ENCODE measurements at places on chromosomes 3 and 15.

GRCh38 chr3:29679944-29680343, 399.1 kb downstream of the RBMS3 start:
- DNase-seq, result no peak

GRCh38 chr3:154701055-154701454, 271.1 kb upstream of the GPR149 start:
- DNase-seq, result no peak

GRCh38 chr15:73368301-73369136, at the start of gene HCN4:
Gene HCN4 (minus strand): TSS chr15:73368958. CDS start chr15:73368270, 688 bp downstream.
- DNase-seq, result no peak

DNA sequence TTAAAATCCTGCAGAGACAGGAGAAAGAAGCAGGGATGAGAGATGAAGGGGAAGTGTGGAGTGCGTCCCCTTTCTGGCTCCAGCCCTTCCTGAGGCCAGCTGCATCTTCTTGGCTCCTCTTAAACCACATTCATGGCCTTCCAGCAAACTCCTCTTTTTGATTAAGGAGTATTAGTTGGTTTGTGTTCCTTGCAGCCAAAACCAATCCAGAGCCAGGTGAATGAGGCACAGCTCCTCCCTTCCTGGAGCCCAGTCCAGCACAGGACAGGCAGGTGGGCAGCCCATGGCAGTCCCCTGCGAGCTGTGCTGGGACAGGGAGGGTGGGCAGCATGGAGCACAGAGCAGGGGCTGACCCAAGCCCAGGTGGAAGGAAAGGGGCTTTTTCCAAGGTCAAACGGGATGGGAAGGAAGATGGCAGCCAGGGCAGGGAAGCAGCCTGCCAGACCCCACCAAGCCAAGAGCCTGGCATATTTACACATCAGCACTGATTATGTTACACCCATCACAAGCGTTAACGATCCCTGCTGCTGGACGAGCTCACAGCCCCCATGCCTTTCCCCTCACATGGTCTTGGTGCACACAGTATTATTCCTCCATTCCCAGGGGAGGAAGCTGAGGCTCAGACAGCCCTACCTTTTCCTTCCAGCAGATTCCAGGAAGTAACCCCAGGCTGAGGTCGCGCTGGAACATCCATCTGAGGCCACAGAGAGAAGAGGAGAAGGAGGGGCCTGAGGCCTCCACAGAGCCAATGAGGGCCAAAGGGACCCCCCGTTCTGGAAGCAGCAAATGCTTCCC, 175.6 kb downstream of the SMAD6 start:
- DNase-seq, result no peak

- DNase-seq, result no peak
Measured at GRCh38 chr3:141798448-141798845, 35.2 kb downstream of the GRK7 start.

DNA sequence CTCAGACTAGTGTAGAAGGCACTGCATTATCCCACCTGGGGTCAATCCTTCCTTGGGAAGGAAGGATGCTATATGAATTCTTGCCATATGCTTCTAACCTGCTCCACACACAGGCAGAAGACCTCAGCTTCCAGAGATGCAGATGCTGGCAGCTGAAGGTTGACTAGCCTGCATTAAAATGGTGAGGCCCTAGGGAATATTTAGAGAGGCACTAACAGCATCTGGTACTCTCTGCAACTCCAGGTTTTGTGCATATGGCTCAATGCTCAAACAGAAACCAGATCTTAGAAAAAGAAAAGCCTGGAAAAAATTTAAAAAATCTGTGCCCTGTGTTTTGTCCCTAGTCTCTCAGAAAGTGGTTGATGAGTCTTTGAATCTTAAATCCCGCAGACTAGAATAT, 56.0 kb upstream of the MYRIP start:
- DNase-seq, result no peak

DNA sequence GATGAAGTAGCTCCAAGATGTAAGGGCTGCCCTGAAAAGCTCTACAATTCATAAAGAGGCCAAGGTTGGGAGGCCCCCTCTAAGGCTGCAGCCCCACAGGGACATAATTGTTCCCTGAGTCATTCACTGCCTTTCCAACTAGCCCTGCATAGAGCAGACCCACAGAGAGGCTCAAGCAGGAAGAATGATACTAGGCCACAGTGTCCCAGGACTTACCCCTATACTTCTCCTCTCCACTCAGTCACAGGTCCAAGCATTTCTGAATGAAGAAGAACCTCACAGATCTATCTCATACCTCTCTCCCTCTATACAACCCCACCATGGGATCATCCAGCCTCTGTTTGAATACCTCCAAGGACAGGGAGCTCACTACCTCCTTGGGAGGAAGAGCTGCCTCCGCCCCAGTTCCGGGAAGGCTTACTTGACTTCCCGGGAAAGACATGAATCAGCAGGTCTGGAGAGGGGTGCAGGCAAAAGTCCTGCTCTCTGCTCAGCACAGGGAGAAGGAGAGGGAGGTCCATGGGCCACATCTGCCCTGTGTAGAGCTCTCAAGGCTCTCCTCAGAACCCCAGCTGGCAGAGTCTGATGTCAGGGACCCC, 6.9 kb upstream of the SKIC8 start:
- DNase-seq, result no peak

GRCh38 chr3:98770261-98771039, 7.3 kb downstream of the ST3GAL6 start:
- no peak for DNase-seq

GRCh38 chr3:112633757-112634156, 7.2 kb downstream of the CCDC80 start:
- no peak for DNase-seq

DNA sequence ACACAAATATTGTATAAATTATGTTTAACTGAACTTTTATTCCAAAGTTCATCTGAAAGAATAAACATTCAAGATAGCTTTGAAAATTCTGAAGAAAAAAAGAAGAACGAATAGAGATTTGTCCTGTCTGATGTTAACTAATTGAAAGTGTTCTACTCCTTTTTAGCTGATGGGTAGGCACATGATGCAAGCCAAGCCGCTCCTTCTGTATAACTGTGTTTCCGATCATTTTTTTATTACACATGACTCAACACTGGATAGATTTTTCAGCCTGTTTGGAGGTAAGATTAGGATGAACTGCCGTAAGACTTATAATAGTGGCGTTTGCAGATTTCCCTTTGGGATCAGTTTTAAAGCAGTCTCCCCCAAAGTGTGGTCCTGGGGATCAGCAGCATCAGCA, 19.0 kb downstream of the NSUN3 start:
- no peak for DNase-seq

DNA sequence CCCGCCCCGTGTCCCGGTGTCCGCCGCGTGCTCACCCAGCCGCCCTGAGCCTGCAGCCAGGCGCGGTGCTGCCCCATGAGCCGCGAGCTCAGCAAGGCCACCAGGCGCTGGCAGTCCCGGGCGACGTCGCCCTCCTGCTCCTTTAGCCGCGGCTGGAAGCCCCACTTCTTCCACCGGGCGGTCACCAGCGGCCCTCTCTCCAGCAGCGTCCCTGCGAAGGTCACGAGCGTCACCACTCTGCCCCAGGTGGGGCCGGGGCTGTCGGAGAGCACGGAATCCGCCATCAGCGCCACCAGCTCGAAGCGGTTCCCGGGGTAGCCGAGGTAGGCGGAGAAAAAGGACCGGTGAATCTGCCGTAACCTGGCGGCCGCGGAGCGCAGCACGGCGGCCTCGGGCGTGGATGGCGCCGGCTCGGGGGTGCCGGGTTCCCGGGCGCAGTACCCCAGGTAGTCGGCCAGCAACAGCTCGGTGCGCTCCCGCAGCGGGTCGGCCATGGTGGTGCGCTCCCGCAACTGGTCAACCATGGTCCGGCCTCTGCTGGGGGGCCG, 298 bp downstream of the BCL2L10 start:
- DNase-seq, result no peak

DNA sequence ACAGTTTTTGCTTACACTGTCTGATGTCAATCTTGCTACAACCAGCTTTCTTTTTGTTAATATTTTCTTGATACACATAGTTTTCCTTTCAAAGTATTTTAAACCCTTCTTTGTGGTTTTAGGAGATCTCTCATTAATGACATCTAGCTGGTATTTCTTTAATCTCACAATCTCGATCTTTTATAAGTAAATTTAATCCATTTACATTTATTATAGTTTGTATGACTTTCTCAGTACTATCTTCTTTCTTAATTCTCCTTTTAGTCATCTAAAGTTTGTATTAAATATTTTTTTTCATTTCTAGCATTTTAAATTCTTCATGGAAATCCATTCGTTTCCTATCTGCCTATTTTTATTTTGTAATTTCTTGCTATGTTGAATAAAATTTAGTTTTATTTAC, 55.4 kb downstream of the MRPL3 start:
- DNase-seq, result no peak

DNA sequence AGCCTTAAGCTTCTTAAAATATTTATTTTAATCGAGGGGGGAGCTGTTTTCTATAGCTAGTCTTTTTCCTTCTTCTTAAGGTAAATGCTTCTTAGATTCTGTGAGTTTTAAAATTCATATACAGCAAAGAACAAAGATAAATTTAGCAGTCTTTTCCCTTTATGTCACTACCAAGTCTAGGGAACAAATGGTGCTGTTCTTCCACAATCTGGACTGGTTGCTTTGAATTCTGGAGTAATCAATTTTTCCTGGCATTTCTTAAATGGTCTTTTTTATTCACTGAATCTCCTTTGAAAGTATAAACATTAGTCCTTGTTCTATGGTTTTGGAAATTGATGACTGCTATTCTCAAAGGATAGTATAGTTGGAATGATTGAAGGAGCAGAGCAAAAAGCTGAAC, 82.8 kb downstream of the CHL1 start:
- DNase-seq, result no peak

- no peak for DNase-seq
Measured at GRCh38 chr3:177673112-177673914, 476.0 kb upstream of the TBL1XR1 start.

DNA sequence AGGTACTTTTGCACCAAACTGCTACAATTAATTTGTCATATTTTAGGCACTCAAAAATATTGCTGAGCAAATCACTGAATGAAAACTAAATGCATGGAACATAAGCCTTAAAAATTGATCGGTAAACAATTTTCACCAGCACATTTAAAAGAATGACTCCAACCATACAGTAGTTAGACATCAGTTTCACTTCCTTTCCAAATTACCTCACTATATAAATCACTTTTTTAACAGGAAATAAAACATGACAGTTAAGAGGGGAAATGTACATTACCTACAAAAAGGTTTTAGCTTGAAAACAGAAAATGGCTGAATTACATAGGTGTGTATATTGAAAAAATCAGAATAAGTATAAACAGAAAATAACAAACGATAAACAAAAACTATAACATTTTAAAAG, 108.4 kb downstream of the SERPINI1 start:
- DNase-seq, result no peak

- no peak for DNase-seq
Measured at GRCh38 chr3:25455441-25456132, 27.5 kb downstream of the RARB start.

- DNase-seq, result no peak
Measured at GRCh38 chr15:68713874-68714273, 106.8 kb downstream of the ANP32A start.

DNA sequence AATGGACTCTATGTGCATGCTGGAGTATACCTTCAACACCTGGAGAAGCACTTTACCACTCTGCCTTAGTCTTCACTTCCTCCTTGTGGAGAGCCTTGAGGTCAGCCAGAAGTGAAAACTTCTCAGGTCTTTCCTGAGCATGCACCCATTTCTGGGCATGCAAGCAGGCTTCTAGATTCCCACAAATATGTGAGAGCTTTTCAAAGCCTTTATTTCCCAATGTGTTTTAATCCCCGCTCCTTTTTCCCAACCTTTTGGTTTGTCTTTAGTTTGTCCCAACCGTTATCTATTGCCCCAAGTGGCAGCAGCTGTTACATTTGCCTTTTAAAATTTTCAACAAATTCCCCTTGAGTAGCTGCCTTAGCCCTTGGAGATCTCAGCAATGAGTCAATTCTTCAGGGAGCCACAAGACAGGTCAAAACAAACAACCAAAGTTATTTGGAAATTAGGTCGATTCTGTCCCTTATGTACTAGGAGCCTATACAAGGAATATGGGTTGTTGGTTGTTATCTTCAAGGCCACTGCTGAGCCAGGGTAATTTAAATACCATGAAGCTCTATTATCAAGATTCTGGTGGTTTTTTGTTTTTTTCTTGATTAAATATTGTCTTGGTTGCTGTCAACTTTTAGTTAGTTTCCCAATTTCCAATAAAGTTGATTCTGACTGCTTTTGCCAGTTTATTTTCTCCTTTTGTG, 44.4 kb downstream of the LSM3 start:
- DNase-seq, result no peak

- DNase-seq, result no peak
Measured at GRCh38 chr15:100250176-100250800, 91.5 kb downstream of the ADAMTS17 start.

DNA sequence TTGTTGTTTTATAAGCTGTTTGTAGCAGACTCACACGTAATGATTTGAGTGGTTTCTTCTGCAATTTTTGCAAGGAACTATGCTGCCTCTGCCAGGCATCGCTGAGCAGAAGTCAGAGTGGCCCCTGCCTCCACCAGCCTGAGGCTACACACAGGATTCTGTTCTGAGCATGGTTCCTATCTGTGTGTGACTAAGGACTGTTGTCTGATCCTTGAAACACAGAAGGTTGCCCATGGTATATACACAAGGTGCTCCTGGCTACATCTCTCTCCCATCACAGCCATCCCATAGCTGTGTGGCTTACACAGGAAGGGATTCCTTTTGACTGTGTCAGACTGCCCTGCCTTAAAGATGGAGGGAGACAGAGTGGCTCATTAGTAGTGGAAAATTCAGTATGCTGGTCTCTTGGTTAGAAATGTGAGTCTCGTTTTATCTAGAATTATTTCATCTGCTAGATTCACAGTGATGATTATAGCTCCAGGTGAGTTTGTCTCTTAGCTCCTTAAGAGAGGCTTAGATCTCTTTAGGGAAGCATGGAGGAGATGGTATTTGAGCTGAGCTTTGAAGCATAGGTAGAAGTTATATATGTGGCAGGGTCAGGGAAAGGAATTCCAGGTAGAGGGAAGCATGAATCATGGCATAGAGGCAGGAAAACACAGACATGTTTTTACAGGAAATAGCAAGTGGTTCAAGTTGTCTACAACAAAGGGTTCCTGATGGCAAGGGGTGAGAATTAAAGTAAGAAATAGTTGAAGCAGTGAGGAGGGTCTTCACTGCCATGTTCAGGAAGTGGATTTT, 37.5 kb downstream of the SNAPC5 start:
- DNase-seq, result no peak

DNA sequence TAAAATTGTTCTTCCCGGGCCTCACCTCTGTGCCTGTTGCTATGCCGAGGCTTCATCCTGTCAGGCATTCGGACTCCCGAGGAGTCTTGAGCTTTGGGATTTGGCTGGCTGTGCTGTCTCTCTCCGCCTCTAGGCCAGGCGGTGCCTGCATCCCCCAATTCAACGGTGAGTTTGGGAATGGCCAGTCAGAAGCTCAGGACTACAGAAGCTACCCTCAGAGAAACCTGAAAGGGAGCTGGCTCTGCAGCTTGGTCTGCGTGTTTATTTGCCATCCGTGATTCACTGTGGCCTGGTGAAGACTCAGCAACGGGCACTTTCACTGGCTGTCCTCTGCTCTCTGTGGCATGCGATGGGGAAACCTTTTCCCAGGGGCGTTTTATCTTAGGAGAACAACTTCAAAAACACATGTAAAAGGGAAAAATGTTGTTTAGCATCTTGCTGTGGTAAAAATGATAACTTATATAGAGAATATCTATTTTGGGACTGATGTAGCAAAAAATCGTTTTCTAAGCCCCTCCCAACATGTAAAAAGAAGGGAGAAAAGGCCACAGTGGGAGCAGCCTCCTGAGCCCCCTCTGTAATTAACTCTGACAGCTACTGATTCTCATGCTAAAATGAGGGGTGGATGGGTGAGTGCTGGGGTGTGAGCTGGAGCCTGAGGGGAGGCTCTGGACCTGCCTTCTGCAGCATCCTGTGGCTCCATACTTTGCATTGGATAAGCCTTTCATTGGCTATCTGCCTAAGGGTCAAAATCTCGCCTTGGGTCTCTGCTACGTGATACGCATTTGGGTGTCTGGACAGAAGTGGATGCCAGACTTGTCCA, 103.4 kb upstream of the KLHL25 start:
- DNase-seq, result no peak

Data from NCI-H1436 treated with DMSO at 0.1 percent for 48 hours (cell line).